ENCODE measurements at places on chromosomes 2 and 18.

GRCh38 chr2:105933906-105934305 is 189.2 kb downstream of the NCK2 start:
- no peak for DNase-seq

DNA sequence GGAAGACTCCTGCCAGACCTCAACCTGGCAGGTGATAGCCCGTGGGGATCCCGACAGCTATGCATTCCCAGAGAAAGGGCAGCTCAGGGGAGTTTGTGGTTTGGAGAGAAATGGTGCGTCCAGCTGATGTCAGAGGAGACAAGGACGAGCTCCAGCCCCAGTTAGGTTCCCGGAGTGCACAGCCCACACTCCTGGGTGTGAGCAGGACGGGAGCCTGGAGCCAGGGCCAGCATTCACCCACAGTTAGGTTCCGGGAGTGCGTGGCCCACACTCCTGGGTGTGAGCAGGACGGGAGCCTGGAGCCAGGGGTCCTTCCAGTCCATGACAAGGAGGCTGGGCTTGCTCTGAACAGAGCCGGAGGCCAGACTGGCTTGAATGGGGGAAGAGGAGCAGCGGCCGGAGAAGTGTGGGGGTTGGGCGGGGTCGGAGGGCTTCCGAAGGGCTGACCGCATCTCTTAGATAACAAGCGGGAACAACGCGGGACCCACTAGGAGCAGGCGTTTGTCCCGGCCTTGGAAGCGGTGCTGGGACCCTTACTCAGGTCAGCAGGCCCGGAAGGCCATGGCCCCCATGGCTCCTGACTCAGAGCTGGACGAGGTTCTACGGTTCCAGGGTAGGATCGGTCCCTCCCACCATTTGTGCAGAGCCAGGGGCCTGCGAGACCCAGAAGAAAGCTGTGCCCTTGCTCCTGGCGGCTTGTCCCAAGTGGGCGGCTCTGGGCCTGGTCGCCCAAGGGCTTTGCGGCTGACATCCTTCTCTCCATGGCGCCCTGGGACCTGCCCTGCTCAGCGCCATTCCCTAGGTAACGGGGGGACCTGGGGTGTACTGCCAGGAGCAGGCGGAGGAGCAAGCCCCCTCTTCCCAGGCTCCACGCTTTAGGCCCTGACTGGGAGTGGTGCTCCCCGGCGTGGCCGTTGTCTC is 185.6 kb downstream of the RTP5 start:
- DNase-seq, result no peak

DNA sequence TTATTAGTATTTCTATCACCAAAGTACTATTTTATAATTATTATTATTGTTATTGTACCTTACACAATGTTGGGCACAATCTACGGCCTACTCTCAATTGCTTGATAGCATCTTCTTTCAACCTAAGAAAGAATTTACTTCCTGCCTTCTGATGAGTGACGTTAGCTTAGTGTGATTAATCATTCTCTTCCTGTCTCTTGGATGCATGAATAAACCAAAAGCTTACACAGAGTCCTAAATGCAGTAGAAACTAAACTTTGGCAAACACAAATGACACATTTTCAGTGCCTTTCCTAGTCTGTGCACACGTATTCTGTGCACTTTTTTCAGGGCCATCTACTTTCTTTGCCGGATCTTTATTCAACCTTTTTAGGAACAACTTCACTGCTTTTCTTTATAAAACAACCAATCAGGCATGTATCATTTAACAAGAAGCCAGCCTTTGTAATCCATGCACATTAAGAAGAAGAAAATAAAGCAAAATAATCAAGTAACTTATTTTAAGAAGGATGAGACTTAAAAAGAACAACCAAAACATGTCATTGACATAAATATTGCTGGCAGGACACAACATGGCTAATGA is 19.1 kb downstream of the TRAK2 start:
- peak; percentile 24 for DNase-seq

GRCh38 chr2:10915731-10916276 is 4.1 kb downstream of the KCNF1 start:
- DNase-seq, result no peak

DNA sequence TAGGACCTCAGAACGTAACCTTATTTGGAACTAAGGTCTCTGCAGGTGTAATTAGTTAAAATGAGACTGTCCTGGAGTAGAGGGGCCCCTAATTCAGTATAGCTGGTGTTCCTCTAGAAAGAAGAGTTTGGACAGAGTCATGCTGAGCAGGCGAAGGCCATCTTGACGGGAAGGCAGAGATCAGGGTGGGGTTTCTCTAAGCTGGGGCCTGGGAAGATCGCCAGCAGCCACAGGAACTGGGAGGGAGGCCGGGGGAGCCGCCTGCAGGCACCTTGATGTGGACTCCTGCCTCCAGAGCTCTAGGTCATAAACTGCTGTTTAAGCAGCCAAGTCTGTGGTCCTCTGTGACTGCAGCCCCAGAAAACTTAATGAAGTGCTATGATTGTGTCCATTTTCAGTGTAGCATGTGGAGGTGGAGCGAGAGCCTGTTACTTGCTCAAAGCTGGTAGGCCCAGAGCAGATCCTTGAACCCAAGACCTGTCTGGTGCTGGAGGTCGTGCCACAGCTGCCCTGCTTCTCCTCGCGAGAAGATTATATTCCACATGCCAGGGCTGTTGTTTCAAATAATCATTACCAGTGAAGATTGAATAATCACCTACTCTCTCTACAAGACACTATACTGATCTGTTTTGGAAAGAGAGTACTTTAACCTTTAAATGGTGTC is 105.7 kb downstream of the TPO start:
- DNase-seq, result no peak

DNA sequence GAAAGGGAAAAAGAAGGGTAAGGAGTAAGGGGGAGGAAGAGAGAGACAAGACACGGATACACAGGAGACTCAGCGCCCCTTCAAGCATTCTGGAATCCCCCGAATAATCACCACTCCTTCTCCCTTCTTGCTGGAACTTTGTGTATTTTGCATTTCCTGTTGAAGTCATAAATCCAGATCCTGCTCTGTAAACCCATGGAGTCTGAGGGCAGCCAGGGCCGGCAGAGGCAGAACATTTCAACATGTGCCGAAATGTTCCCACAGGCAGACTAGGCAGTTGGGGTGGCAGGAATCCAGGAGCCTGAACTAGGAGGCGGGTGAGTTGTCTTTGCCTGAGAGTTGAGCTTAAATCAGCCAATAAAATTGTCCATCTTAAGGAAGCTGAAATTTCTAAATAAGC is 193.1 kb downstream of the SH3RF3 start:
- DNase-seq, result no peak

DNA sequence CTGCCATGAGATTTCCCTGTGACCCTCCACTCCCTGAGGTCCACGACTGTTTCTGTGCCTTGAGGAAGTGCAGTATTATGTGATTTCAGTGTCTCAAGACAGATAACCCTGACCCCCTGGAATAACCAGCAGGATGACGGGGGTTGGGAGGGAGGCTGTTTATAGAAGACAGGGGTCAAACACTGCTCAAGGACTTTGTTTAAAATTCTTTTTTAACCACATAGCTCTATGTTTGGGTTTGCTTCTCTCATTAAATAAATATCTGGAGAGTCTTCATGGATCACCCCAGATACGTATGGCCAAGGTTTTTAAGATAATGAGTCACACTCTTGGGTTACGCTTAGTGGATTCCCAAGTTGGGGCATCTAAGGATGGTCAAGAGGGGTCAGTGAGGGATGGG is 523.8 kb upstream of the TNP1 start:
- DNase-seq, result no peak

DNA sequence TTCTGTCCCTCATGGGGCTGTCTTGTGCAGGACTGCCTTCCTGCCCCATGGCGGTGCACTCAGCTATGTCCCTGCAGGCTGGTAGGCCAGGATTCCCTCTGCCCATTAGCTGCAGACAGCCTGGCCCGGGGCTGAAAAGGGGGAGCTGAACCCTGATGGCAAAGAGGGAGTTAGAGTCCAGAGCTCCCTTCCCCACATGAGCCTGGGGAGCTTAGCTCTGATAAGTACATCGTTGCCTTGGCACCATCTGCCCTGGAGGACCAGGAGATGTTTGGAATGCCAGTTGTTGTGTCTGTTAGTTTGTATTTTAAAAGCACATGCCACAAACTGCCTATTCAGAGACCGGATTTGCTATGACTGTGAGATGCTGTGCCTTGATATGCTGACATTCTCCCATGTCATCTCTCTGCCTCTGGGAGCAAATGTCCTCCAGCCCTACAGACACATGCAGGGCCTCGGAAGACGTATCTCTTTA is 65.1 kb upstream of the AFF3 start:
- no peak for DNase-seq

DNA sequence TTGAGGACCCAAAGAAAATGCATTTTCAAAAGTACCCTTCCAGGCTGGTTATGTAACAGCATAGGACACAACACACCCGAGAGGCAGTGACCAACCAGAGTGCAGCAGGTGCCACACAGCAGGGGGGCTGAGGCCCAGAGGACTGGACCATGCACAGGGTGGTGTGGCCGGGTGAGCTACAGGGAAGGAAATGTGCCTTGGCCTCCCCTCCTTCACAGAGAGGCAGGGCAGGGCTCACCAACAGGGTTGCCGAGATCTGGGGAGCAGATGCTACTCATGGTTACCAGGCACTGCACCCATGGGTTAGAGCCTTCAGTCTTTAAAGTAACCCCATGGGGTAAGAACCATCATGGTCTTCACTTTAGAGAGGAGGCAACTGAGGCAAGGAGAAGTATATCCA is 158.4 kb downstream of the MSH2 start:
- no peak for DNase-seq

DNA sequence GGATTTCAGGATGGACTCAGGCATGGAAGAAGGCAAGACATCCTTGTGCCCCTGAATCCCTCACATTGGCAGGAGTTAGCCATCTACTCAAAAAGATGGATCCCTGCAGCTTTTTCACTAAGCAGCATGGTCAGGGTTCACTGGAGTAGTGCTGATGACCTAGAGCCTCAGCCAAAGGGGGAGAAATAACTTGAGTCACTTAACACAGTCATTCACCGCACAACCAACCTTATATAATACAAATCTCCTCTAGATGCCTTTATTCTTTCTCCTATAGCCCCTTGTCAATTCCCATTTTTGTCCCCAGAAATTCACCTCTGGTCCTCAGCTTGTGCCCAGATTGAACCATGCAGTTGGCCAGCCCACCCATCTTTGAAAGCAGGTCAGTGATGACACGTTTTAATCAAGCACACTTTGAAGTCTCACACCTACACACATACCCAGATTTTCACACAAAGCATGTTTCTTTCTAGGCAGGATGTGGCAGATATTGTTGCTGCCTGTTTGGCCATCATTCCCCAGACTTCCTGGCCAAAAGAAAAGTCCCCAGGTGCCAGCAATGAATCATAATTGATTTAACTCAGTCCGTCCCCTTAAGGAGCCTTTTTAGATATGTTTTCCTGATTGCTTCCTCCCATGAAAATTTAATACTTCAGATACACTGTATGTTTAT is 84.2 kb downstream of the LBH start:
- peak; percentile 51 for DNase-seq

- no peak for DNase-seq
Observed at GRCh38 chr18:55861266-55861665, 273.3 kb upstream of the TCF4 start.

DNA sequence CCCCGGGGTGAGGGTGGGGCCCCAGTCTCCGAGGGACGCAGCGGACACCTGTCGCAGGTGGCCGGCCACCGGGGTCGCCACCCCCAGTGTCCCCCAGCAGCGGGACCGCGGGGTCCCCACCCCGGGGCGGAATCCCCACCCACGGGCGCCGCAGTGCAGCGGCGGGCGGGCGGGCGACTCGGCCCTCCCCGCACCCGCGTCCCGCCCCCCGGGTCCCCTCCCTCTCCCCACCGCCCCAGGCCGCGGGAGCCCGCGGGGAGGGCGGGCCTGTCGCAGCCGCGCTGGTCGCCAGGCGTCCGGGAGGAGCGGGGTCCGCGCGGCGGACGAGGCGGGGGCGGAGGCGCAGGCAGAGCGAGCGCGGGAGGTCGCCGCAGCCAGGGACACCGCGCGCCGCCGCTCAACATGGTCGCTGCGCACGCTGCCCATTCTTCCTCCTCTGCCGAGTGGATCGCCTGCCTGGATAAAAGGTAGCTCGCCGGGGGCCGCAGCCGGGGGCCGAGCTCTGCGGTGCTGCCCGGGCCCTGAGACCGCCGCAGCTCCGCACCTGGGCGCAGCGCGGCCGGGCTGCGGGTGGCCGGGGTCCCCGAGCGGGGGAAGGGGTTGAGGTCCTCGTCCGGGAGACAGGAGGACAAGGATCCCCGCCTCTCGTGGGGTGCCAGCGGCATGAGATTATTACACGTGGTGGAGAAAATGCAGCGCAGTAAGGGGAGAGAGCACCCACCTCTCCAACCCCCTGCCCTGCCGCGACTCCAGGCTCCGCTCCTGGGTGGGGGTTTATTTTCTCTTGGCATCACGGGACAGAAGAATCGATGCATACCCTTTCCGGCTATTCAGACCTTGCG is at the start of gene RAPGEF4:
Gene RAPGEF4 (plus strand): TSS at position 264 of the 842 bp plus-strand sequence. CDS start 139 bp downstream, at position 403.
- DNase-seq, result no peak

DNA sequence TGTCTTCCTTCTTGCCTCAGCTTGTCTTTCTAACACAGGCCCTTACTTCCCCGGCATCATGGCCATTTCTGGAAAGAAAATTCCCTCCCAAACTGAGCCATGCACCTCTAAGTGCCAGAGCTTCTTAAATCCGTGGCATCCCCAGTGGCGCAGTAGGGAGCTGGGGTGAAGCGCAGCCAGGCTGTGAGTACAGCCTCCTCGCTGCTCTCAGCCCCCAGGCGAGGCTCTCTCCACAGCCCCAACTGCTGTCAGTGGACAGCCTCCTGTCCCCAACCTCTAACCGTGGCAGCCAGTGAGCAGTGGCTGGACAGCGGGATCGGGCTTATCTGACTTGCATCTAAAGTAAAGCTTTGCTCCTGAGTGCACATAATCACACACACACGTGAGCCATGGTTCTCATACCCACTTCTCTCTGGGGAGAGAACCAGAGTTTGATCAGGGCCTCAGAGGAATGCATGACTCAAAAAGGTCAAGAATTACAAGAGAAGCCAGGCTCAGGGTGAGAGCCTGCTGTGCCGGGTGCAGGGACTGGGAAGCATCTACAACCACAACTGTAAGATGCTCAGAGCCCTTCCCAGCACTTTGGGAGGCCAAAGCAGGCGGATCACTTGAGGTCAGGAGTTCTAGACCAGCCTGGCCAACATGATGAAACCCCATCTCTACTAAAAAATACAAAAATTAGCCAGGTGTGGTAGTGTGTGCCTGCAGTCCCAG is 50.7 kb downstream of the SFXN5 start:
- DNase-seq, result no peak

DNA sequence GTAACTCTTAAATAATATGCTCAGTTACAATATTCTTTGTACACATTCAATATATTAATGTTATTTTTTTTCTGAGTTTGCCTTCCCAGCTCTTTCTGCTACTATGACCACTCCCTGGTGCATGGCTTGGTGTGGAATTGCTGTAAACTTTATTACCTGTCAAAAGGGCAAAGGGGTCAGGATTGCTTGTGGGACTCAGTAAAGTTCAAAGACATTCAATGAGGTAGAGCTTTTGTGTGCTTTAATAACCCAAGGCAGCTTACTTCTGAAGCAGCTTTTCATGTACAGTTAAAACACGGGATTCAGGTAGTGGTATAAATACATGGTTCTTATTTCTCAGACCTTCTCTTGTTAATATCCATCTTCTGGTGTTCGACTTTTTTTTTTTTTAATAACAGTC is 132.8 kb downstream of the MEIS1 start:
- DNase-seq, result no peak
